ENCODE measurements at places on chromosomes 1 and 21. TPM values are rescaled to one million over a fixed set of nuclear protein-coding genes. Genes with fewer than 3 reads are reported as not detected.

WNT3A gene
- polyA plus RNA-seq, result 0.65 TPM

KPRP gene
- polyA plus RNA-seq, result not detected

DNA sequence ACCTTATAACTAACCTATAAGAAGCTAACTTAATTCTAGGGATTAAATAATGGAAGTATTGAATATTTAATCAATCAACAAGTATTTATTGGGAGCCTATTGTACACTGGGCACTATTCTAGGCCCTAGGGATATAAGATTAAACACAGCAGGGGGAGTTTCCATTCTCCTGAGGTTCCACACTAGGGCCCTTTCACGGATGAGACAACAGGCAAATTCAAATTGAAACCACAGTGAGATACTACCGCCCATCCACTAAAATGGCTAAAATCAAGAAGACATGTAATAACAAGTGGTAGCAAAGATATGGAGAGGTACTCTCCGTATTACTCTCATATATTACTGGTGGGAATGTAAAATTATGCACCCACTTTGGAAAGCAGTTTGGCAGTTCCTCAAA, 674.4 kb downstream of the KIF26B start:
- DNase-seq, result no peak

GRCh38 chr1:1777583-1777899, 729 bp downstream of the NADK start:
- peak; percentile 44 for DNase-seq

GRCh38 chr1:30242168-30242567, 481.2 kb downstream of the MATN1 start:
- no peak for DNase-seq

GRCh38 chr1:100354971-100355394, 2.7 kb downstream of the CDC14A start:
- peak; percentile 39 for DNase-seq

GRCh38 chr1:169546087-169546995, 39.9 kb downstream of the F5 start:
- DNase-seq, result peak; percentile 90

GRCh38 chr1:162840250-162840839, 20.6 kb downstream of the CCDC190 start:
- peak; percentile 46 for DNase-seq

- no peak for DNase-seq
These were observed 45.6 kb downstream of the AZIN2 start for GRCh38 chr1:33126411-33127000.

GRCh38 chr1:110242731-110243130, 32.6 kb downstream of the KCNC4 start:
- DNase-seq, result no peak

DNA sequence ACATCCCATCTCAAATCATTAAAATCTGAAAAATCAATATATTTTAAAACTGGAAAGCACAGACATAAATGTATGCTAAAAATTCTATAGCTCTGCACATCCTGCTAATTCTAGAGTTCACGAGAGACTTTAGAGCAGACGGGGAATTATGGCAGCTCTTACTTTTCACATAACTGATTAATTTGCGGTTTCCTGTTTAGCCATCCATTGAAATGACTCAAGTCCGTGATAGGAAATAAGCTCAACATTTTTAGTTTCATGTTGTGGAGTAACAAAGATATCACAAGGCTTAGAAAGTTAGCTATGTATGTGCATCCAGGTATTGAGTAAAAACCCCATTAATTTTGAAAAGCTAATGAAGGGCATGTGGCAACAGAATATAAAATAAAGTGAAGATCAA, 123.2 kb downstream of the SMYD2 start:
- DNase-seq, result no peak
